NCI-H1417 treated with DMSO at 0.1 percent for 48 hours (cell line): ENCODE measurements at places on chromosomes 6 and 20.
A peak's percentile ranks its signal among the peaks of the same experiment; 100 is the strongest.

GRCh38 chr20:57880571-57880892, 170.7 kb upstream of the PMEPA1 start:
- no peak for DNase-seq

GRCh38 chr6:116438590-116439448, 22.4 kb upstream of the CALHM6 start:
- no peak for DNase-seq

GRCh38 chr6:124978451-124979293, 16.4 kb downstream of the RNF217 start:
- no peak for DNase-seq

- DNase-seq: peak; percentile 66
Measured at GRCh38 chr20:17169585-17170136, 57.2 kb upstream of the PCSK2 start.

- no peak for DNase-seq
Measured at GRCh38 chr20:50468378-50468798, 41.8 kb upstream of the PTPN1 start.

GRCh38 chr20:49256261-49256660, 21.6 kb downstream of the ZNFX1 start:
- no peak for DNase-seq

DNA sequence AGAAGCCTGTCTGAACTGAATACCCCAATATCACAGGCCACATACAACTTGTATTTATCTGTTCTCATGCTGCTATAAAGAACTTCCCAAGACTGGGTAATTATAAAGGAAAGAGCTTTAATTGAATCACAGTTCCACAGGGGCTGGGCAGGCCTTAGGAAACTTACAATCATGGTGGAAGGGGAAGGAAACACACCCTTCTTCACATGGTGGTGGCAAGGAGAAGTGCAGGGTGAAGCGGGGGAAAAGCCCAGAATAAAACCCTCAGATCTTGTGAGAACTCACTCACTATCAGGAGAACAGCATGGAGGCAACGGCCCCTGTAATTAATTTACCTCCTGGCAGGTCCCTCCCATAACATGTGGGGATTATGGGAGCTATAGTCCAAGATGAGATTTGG, 50.3 kb upstream of the FNDC1 start:
- DNase-seq: no peak

DNA sequence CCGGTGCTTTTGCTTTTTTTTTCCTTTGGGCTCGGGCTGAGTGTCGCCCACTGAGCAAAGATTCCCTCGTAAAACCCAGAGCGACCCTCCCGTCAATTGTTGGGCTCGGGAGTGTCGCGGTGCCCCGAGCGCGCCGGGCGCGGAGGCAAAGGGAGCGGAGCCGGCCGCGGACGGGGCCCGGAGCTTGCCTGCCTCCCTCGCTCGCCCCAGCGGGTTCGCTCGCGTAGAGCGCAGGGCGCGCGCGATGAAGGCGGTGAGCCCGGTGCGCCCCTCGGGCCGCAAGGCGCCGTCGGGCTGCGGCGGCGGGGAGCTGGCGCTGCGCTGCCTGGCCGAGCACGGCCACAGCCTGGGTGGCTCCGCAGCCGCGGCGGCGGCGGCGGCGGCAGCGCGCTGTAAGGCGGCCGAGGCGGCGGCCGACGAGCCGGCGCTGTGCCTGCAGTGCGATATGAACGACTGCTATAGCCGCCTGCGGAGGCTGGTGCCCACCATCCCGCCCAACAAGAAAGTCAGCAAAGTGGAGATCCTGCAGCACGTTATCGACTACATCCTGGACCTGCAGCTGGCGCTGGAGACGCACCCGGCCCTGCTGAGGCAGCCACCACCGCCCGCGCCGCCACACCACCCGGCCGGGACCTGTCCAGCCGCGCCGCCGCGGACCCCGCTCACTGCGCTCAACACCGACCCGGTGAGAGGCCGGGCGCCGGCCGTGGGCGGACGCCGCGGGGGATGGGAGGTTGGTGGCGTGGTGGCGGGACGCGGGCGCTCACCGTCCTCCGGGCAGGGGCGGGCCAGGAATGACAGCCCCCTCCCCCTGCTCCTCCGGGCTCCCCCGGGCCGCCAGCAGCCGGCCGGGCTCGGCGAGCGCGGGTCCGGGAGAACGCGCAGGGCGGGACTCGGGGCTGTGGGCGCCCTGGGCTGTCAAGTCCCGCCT, 606 bp downstream of the ID4 start:
- DNase-seq: no peak

DNA sequence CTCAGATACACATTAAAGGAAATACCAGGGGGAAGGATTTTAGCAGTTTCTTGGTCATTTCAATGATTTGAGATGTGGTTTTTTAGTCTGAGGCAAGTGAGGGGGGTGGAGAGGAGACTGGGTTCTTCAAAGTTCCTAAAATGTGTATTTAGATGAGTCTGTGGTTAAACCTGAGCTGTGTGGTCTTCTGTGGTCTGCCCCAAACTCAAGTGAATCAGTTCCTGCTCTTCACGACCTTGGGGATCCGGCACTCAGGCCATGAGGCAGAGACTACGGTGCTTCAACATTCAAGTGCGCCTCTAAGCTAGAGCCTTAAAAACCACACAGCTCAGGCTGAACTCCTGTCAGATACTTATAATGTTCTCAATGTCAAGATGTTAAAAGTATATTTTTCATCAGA, 406.7 kb downstream of the LMBRD1 start:
- no peak for DNase-seq

DNA sequence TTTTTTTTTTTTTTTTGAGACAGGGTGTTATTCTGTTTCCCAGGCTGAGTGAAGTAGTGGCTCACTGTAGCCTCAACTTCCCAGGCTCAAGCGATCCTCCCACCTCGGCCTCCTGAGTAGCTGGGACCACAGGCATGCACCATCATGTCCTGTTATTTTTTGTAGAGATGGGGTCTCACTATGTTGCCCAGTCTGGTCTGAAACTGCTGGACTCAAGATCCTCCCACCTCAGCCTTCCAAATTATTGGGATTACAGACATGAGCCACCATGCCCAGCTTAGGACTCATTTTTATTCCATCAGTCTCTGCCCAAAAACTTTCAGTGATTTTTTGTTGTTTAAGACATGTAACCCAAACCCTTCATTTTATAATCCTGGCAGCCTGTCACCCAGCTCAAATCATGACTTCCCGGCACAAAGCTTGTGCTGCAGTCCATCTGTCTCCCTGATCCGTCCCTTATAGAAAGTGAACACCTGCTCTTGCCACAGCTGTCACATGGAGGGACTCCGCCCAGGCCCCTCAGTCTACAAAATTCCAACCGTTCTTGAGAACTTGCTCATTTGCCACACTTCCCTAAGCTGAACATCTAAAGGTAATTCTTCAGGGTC, 183.9 kb upstream of the JARID2 start:
- DNase-seq: no peak

- DNase-seq: no peak
Measured at GRCh38 chr20:33038243-33038642, 6.8 kb downstream of the BPIFB6 start.

DNA sequence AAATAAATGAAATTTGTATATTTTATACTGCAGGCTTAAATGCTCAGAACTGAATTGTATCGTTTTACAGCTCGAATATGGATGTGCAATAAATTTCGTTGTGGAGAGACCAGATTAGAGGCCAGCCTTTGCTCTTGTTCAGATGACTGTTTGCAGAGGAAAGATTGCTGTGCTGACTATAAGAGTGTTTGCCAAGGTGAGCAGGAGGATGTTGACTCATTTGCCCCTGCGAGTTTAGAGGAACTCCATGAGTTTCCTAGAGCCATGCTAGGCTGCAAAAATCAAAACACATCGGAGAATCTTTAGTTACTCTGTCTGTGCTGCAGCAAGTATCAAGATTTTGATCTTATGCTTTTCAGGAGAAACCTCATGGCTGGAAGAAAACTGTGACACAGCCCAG, 15.4 kb downstream of the ENPP3 start:
- no peak for DNase-seq

DNA sequence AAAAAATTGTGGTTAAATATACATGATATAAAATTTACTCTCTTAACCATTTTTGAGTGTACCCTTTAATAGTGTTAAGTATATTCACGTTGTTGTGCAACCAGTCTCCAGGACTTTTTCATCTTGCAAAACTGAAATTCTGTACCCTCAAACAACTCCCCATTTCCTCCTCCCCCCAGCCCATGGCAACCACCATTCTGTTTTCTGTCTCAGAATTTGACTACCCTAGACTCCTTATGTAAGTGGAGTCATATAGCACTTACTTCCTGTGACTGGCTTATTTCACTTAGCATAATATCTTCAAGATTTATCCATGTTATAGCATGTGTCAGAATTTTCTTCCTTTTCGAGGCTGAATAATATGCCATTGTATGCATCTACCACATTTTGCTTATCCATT, 5.1 kb downstream of the VPS16 start:
- no peak for DNase-seq

GRCh38 chr6:147802459-147802858, 294.0 kb downstream of the SAMD5 start:
- no peak for DNase-seq

DNA sequence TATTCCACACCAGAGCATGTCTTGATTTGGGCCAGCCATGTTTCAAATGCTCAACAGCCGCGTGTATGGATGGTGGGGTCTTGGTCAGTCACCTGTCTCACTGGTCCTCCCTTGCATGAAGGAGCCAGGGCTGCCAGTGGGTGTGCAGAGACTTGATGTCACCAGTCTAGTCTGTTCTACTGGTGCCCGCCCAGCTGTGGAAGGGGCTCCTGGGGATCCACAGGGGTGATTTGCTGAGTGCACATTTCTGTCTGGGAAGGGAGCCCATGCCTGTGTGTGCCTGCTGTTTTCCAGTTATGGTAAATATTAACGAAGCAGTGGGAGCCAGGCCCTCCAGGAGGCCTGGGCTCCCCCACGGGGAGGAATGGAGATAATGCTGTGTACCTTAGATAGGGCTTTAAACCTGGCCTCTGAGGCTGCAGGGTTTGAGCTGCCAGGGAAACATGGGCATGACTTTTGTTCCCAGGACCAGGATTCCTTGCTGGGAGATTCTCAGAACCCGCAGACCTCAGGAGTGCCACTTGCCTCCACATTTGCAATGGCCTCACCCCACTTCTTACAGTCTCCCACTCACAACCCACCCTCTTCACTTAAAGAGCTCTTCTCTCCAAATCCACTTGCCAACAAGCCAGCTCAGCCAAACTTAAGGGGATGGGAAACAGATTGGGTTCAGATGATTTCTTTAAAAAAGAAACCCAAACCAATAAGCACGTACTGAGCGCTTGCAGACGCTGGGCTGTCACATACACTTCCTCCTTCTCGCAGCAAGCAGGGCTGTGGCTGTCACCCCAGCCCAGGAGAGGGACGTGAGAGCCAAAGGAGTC, 54.1 kb downstream of the VEGFA start:
- DNase-seq: no peak

DNA sequence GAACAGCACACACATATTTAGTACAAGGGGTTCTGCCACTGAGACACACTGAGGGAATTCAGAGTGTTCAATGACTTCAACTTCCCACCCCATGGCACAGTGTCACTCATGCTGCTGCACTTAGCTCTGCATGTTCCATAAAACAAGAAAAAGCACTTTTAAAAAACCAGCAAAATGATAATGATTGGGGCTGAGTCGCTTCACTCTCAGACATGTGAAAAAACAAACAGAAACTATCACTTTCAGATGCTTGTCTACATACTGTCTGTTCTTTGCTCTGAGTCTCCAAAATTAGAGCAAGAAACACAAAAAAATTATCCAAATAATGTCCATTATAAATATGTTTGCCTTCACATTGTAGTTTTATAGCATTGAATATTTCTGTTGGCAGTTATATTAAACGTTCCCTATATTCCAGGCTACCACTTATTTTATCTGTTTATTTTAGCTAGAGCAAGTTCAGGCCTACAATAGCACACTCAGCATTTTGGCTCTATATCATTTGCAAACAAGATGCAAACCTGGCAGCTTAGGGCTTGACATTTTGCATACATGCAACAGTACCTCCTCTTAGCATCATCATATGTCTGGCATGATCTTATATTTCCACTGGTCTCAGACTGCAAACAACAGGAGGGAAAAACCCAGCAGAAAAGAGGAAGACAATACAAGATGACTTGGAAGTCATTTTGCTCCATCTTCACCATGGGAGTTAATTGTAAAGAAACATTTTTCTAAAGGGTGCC, 398.8 kb downstream of the HACE1 start:
- no peak for DNase-seq

DNA sequence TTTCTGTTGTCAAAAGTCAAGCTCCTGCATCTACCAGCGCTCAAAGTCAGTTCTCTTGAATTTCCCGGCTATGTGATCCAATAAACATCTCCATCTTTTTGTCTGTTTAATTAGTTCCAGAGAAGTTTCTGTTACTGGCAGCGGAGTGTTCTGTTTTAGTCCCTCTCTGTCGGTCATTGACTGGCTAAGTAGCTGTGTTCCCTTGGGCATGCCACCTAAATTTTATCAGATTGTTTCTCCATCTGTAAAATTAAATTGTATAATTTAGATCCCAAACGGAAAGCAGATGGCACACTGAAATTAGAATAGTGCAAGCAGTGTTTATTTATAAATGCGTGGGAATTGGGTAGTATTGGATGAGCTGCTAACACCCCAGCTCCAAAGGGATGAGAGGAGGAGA, 29.7 kb upstream of the PRL start:
- DNase-seq: no peak

DNA sequence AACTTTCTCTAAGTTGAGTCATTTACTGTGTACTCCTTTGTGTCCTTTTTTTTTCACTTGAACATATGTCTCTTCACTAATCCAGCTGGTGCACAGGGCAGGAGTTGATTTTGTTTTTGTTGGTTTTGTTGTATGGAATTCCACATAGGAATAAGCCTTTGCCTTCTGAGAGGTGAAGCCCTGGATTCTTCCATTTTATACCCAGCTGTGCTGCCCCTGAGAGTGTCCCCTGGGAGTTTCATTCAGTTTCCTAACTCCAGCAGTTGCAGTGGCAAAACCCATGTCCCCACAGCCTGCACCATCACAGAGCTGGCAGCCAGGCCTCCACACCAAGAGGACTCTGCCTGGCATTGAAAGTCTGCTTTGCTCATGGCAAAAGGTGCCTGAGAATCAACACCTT, 107.3 kb upstream of the SYNDIG1 start:
- DNase-seq: no peak

DNA sequence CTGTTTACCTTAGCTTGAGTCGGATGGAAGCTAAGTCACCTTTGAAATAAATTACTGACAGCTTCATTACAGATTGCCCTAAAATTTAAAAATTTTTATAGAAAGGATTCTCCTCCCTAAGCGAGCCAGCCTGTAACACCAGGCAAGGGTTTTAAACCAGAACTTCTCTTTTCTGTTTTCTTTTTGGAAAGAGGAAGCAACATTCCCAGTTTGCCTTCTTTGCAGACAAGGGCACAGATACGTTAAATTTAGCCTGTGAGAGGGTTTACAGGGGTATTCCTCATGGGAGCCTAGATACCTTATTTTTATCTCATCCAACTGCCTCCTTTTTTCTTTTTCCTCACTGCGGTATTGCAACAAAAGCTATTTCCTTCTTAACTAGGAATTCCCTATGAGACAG, 45.0 kb downstream of the GNAS start:
- DNase-seq: no peak

DNA sequence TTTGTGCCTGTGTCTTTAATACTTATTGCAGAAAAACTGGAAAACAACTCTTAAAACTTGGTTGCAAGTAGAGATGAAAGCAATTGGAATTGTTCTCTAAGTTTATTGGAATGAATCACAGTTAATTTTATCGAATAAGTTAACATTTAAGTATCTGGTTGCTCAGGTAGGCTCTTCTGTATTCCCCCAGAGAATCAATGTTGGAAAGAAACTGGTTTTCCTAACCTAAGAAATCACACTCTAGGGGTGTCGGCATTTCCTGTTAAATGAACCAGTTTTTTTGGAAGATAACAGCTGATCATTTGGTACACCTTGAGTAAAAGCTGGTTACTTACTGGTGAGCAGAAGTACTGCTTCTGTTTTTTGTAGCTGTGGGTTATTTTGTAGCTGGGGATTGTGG, 5.2 kb downstream of the TFAP2C start:
- no peak for DNase-seq
